KBM-7 (cell line): ENCODE measurements at places on chromosomes 2 and 18.

DNA sequence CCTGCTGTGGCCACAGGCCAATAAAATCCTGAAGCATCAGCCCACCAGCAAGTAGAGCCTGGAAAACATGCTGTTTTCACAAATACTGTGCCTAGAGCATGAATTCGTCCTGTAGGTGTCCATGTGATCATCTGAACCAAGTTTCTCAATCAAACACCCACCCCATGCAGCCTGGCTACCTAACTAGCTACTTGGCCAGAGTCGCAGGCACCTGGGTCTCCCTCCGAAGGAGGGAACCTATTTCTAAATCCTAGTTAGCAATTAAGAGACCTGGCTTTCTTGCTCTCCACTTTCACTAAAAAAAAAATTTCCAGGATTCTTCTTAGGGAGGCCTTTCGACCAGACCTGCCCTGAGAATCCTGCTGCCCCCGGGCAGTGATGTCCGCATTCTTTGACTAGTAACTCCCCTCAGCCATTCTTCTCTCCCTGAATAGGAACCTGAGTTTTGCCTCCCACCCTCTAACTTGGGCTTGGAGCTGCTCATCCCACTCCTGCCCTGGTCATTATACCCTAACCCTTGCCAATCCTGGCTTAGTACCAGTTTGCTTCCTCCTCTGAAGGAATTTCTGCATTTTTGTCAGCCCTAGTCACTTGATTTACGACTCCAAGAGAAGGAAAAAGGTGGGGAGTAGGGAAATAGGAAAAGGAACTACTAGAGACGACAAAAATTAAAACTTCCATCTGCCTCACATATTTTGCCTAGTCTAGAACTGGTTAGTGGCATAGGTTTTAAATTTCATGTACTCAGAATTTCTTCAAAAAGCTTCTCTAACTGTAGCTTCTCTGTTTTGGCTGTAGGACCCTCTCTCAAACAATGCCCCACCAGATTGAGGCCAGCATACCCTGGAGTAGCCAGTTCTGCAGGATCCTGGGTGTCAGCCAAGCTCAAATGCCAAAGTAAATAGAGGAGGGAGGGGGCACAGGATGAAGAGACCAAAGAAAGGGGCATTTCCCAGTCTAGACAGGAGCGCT is 25.4 kb upstream of the TANK start:
- DNase-seq: no peak

GRCh38 chr2:27054721-27055120 is 3.3 kb downstream of the AGBL5 start:
- DNase-seq: no peak

DNA sequence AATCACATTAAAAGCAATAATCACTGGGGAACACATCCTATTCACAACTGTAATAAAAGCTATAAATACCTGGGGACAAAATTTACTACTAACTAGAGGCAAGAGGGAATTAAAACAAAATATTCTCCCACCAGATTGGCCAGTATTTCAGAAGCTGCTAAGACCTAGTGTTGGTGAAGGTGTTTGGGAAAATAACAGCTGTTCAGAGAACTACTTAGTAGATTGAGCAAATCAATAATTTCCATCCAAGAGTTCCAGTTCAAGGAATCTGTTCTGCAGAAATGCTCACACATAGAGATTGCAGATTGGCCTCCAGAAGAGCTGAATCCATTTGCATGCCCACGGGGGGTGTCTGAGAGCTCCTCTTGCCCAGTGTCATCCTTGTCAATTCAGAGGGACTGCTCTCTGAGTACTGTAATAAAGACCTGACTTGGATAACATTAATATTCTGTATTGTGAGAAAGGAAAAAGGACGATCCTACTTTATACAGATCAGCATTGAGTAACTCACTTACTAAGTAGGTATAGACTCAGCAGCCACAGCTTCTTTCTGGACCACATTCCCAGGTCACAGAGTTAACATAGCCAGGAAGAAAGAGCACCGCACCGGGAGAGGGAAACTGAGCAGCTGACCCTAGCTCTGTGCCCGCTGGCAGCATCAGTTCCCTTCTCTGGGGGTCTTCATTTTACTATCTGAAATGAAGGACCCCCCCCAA is 5.6 kb downstream of the TUBB6 start:
- no peak for DNase-seq

GRCh38 chr2:166357068-166357949 is 18.4 kb downstream of the SCN9A start:
- DNase-seq: no peak

DNA sequence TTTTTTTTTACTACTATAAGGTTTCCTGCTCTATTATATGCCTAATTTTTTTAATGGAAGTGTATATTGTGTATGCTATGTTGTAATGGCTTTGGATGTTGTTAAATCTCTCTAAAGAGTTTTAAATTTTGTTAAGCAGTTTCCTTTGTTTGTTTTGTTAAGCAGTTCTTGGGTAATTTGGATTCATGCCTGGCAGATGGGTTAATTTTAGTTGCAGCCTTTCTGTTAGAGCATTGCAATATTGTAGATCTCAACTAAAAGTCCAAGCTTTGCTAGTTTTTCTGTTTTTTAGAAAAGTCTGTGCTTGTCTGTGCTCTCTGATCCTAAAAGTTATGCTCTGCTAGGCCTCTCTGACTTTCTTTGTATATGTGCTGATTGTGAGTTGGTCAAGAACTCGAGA is 1229.0 kb upstream of the NRXN1 start:
- no peak for DNase-seq

DNA sequence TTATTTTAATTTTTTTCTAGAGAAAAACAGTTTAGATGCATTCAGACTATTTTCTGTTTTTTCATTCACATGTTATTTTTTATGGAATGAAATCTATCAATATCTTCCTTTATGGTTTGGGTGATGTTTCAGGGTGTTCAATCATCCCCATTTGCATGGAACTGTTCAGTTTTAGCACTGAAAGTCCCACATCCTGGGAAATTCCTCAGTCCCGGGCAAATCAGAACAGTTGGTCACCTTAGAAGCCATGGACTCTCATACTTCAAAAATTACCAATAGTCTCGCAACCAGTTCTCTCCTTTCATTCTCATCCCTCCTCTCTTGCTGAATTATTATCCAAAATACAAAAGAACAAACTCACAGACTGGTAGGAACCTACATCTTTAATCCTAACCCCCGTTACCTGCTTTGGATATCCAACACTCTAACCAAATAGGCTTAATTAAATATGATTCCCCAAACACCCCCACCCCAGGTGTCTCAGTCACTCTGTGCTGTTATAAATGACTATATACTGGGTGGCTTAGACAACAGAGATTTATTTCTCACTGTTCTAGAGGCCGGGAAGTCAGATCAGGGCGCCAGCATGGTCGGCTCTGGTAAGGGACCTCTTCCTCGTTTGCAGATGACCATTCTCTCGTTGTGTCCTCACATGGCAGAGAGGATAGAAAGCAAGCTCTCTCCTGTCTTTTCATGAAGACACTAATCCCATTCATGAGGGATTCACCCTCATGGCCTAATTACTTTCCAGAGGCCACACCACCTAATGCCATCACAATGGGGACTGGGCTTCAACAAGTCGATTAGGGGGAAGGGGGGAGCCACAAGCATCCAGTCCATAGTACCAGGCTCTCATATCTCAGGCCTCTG is 57.7 kb upstream of the SLC1A4 start:
- DNase-seq: no peak

GRCh38 chr2:157508676-157509075 is 64.8 kb upstream of the CYTIP start:
- DNase-seq: peak; percentile 57

- no peak for DNase-seq
Observed at GRCh38 chr2:104179644-104180043, 674.3 kb upstream of the POU3F3 start.

GRCh38 chr18:41996020-41996419 is 41.0 kb downstream of the PIK3C3 start:
- no peak for DNase-seq

DNA sequence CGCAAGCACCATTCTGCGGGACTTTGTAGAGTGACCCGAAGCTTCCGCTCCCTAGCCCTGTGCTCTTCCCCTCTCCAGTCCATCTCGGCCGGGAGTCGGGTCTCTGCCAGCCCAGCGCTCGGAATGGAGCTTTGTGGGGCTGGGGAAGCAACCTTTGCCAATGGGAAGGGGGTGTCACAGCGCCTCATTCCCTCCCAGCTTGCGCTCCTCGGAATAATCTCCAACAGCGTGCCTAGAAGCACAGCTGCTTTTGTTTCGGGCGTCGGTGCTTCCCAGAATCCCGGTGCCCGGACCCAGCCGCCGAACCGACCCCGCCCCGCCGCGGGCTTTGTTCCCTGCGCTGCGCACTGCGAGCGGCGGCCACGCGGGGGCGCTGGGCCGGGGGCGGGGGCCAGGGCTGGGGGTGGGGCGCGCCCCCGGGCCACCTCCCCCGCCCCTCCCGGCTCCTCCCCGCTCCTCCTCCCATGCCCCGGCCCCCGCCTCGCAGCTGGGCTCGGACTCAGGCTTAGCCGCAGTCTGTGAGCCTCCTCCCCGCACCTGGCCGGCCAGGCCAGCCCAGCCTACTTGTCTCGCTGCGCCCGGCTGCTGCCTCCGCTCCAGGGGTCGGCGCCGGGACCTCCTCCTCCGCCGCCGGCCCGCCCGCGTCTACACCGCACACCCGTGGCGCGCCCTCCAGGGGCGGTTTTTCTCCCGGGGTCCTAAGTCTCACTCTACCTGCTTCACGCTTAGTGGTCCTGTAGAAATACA is 77.7 kb upstream of the SMAD2 start:
- DNase-seq: peak; percentile 61

DNA sequence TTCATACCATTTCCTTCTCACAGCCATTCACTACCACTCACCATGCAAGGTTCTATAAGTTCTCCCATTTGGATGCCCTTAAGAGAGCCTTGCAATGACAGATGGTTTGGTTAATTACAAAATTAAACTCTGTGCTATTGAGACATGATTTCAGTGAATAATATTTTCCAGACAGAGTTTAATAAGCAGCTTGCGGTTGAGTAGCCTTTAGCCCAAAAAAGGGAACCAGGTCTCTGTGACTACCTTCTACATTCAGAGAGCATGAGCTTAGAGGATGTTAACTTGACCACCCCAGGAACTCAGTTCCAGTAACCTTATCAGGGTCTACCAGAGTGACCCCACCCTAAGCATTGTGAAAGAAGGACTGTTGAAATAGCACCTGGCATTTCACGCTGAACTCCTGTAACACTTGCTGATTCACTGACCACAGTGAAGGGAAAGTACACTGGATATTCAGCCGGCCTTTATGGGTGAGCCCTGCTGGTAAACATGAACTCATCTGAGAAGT is 1173.1 kb upstream of the ZEB2 start:
- DNase-seq: peak; percentile 12

GRCh38 chr2:68710336-68710735 is 24.3 kb upstream of the ARHGAP25 start:
- DNase-seq: no peak
